ENCODE measurements at places on chromosomes 1 and 21.
A peak's percentile ranks its signal among the peaks of the same experiment; 100 is the strongest.

DNA sequence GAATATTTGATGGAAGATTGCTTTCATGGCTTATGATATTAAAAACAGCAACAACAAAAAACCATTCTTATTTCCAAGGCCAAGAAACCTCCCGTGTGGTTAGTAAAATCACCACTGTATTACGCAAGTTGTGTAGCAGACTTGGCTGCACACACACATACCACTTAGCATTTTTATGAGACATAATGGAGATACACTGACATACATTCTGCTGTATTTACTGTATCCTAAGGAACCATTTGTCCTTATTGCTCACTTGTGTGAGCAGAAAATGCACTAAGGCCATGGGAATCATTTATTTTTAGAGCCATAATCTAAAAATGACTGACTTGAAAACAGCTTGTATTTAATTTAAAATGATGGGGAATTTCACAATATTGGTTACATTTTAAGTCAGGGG, 584 bp upstream of the C1orf141 start:
- no peak for DNase-seq

- DNase-seq: no peak
These were observed 16.4 kb downstream of the CNIH4 start for GRCh38 chr1:224373008-224373590.

- no peak for DNase-seq
These were observed 242.7 kb upstream of the JUN start for GRCh38 chr1:59026472-59026948.

DNA sequence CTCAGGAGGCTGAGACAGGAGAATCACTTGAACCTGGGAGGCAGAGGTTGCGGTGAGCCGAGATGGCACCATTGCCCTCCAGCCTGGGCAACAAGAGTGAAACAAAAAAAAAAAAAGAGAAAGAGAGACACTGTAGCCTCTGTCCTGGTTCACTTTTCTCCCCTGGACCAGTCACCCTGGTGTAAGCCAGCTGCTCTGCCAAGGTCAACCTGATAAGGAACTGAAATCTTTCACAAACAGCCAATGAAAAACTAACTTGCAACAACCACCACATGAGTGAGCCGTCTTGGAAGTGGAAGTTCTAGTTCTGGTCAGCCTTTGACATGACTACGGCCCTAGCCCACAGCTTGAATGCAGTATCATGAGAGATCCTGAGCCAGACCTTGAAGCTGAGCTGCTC, 36.8 kb upstream of the CXADR start:
- no peak for DNase-seq

- DNase-seq: peak; percentile 32
These were observed 1.7 kb upstream of the NADK start for GRCh38 chr1:1779691-1780597.

DNA sequence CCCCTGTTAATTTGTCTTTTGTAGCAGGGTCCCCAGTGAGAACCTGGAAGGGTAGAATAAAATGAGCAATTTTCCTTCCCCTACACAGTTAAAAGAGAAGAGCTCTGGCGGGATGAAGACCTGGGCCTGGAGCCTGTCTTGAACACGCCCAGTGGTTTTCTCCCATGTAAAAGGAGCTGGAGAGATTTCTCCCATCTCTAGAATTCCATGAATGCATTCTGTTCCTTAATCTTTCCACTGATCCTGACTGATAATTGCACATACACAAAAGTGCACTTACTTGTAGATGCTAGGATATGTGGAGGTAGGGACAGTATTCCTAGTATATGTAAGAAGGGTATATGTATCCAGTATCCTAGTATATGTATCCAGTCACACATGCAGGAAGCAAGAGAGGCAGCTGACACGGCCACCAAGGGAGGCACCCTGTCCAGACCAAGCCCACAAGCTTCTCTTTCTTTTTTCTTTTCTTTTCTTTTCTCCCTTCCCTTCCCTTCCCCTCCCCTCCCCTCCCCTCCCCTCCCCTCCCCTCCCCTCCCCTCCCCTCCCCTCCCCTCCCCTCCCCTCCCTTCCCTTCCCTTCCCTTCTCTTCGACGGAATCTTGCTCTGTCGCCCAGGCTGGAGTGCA, 11.9 kb upstream of the PKNOX1 start:
- DNase-seq: no peak

DNA sequence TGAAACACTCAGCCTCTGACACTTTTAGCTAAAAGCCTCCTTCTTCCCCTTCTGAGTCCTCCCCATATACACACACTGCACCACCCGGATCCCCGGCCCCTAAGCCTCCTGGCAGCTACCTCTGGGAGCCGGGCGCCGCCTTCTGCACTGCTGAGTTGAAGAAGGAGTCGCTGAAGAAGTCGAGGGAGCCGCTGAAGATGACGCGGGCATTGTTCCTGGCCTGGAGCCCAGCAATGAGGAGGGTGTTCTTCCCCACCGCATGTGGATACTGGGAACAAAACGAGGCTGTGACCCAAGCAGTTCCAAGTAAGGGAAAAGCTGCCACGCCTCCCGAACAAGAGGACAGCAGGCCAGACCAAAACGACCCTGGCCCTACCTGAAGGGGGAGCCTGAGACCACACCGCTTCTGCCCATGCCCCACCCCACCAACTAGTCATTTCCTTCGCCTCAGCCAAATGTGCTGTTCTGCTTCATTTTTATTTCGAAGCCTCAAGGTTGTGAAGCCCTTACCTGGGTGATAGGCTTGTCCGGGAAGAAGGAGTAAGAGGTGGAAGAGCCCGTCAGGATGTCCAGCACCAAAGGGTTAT, 7.0 kb downstream of the DDOST start:
- DNase-seq: no peak

GRCh38 chr21:34602061-34602460, 12.9 kb downstream of the RCAN1 start:
- DNase-seq: no peak

DNA sequence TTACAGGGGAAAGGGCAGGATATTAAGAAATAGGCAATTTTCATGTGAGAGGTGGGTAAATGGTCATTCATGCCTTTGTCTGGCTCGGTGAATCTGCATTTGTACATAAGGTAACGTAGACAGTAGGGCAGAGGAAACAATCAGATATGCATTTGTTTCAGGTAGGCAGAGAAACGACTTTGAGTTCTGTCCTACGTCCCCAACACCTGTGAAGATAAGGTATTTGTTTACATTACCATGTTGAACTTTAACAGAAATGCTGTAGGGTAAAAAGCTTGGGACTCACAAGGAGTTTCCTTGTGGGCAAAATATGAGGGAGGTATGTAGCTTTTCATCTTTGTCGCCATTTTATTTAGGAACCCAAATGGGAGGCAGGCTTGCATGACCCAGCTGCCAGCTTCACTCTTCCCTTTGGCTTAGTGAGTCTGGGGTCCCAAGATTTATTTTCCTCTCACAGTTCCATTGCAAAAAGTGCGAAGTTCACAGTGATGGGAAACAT, 31.4 kb downstream of the B3GALT5 start:
- DNase-seq: no peak

DNA sequence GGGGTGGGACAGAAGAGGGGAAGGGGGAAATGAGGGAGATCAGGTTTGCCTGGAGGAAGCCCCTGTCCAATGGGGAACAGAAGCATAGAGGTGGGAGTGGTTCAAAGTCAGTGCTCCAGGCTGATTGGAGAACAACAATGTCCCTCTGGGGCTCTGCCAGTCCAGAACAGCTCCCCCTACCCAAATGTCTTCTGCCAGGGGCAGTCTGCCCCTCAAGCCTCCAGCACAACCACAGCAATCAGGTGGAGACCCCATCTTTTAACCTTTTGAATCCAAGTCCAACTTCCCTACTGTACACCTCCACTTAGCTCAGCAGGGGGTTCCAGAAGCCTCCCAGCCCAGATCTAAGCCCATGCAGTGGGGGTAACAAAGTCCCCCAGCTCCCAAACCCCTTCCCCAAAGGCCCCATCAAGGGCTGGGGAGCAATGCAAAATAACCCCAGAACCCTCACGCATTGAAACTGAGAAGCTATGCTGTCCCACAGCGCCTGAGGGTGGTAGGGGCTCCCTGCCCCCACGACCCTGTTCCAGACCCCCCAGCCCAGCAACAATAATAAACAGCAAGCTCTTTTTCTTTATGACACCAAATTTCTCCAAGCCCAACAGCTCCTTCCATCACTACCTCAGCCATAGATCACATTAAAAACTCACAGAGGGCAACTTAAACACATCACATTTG, 3.3 kb downstream of the AHDC1 start:
- DNase-seq: no peak

GRCh38 chr21:38631676-38632075, 133.4 kb upstream of the ERG start:
- no peak for DNase-seq

DNA sequence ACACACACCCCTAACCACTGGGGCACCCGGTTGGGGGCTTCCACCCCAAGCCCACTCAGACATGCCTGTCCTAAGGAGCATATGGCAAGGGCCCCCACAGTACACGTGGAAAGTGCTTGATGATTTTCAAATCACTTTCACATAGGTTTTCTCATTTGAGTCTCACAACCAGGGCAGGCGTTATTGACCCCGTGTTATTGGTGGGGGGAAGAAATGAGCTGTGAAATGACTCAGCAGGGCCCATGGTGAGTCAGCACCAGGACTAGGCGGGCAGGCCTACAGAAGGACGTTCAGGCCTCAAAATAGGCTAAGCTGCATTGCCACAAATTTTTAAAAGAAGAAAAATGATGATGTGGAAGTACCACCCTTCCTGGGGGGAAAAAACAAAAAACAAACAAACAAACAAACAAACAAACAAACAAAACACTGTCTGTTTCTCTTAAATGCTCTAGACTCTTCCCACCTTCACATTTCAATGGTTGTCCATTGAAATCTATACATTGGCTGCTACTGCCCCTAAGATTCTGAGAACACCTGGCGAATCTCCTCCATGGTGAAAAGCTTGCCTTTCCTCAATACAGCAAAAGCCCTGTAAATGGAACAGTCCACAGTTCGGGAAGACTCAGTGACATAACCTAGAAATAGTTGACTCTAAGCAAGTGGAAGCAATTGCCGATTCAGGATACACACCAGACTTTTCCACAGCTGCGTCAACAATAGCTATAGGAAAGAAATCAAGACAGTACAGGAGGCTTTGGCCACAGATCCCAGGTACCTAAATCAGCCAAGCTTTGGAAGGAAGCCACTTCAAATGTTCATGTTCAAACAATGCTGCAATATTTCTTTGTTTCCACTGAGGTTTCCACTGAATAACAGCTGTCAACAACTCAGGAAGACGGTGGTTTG, 234.7 kb downstream of the TOMM20 start:
- DNase-seq: no peak

GRCh38 chr1:14968251-14968851, 185.2 kb upstream of the TMEM51 start:
- DNase-seq: no peak

GRCh38 chr1:59569198-59569597, 245.6 kb upstream of the HOOK1 start:
- no peak for DNase-seq

DNA sequence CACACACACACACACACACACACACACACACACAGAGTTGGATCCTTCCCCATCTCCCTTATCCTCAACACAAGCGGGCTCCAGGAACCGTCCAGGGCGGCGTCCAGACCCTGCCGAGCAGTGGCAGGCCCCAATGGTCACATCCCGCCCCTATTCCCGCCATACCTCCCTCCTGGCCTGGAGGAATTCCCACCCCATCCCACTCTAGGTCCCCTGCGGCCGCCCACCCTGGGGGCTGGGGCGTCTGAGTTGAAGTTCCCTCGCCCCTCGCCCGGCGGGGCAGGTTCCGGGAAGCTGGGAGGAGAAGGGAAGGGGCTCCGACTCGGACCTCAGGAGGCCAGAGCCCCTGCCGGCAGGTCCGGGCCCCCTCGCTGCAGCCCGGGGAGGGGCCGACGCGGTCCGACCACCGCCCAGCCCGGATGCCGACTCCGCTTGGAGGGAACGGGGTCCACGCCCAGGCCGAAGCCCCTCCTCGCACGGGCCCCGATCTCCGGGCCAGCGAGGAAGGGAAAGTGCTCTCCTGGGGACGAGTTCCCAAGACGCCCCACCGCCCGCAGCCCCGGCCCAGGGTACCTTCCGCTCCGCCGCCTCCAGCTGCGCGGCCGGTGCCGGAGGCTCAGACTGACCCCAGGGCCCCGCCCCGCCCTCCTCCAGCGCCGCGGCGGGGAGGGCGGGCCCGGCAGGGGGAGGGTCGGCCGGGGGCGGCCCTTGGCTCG, at the start of gene RHOC:
Gene RHOC, minus strand, starts transcription at position 623 of the 716 bp plus-strand sequence. CDS start 3,328 bp downstream, outside the sequence.
- DNase-seq: no peak

DNA sequence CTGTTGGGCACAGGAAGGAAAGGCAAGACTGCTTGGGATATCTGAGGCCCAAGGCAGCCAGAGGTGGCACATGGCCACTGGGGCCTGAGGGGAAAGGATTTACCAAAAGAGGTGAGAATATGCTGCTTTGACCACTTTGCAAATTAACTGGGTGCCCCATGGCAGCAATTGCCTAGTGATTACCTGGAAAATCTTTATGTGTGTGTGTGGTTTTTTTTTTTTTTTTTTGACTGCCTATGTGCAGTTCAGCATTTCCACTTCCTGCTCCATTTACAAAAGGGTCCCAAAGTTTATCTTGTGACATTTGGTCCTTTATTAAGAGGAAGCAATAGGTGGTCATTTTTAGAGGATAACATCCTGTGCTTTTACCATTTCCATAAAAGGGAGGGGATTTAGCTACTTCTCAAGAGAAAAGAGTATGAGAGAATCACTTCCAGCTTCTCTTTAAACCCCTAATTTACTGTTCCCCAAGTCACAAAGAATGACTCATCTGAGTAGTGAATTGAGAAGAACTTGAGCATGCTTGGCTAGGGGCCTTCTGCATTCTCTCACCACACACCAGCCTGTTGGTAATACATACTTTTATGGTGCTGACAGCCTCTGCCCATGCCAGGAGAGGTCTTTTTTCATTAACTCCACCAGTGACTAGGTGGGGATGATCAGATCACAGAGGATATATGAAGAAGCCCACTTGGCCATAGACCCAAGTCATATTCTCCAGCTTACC, 52.1 kb downstream of the SYDE2 start:
- no peak for DNase-seq

DNA sequence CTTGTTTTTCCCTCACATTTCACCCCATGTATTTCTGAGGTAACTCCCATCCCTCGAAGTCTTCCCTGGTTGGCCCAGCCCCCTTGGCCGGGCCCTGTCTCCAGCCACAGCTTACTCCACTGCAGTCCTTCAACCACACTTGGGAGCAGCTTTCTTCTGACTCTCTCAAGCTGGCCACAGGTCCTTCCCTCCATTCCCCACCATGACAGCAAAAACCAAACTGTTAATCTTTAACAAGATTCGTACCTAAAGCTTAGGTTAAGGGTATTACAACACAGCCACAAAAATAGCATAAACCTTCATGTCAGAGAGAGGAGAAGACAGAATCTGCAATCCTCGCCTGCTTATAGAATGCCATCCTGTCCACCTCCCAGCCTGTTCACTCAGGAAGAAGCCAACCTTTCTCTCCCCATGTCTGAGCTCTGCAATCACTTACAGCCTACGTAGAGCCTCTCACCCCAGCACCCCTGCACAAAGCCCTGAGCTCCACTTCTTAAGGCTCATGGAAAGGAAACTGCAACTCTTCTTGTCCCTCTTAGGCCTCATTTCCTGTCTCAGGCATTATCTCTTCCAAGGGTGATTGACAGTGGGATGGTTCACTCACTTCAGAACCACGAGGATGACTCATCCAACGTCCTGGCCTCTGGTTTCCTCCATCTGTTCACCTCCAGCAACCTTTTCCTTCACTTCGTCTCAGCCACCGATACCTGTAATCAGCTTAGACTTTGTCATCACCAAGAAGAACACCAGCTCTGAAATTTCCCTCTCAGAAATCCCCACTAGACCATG, 72.8 kb downstream of the CD2 start:
- DNase-seq: no peak

GRCh38 chr1:181459067-181459466, 24.2 kb upstream of the CACNA1E start:
- no peak for DNase-seq

GRCh38 chr1:184851822-184852746, 97.4 kb upstream of the EDEM3 start:
- no peak for DNase-seq

GRCh38 chr1:212967801-212968200, 17.5 kb downstream of the VASH2 start:
- DNase-seq: no peak

Data from T follicular helper cell (primary cell).